Omental fat pad (tissue), 4 donors: ENCODE measurements at places on chromosomes 7 and 10. TPM values are rescaled to one million over a fixed set of nuclear protein-coding genes. Genes with fewer than 3 reads are reported as not detected.

The TBC1D12 gene
- total RNA-seq, result 15.8 TPM

- no peak for DNase-seq
These were observed 427.4 kb downstream of the PAXIP1 start for GRCh38 chr7:154575497-154575896.

The RADIL gene
- total RNA-seq, result 2.5 TPM

GRCh38 chr7:156100086-156100485, 287.8 kb upstream of the SHH start:
- no peak for DNase-seq

DNA sequence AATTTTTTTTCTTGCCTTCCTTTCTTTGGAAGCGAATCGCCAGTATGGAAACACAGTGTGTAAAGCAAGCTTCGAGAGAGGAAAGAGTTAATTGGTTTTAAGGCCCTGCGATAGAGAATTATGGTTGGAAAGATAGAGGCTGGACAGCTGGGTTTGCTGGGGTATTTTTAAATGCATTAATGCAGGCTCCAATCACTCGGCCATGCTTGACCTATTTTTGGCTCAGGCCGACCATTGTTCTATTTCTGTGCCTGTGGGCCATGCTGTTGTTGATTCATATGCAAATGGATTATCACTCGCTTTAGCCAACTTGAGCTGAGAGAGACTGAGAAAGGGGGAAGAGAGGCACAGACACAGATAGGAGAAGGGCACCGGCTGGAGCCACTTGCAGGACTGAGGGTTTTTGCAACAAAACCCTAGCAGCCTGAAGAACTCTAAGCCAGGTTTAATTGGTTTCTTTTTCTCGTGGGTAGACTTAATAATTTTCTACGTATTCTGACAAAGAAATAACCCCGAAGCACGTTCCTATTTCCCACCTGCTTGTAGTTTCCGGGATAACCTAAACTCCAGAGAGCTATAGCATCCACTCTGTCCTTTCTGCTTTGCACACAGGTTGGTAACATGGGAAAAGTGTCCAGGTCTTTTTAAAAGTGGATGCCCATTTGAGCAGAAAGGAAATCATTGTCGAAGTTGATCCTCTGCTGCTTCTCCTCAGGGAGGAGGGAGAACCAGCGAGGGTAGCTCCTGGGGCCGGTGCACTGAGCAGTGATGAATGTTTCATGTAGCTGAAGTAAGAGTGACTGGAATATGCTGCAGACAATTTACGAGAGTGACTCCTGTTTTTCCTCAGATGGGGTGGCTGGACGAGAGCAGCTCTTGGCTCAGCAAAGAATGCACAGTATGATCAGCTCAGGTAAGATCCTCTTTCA, at the start of gene HDAC9:
TSS of gene HDAC9 (plus strand) at position 338 of the 929 bp plus-strand sequence. CDS start at position 892, 554 bp downstream.
- no peak for DNase-seq

DNA sequence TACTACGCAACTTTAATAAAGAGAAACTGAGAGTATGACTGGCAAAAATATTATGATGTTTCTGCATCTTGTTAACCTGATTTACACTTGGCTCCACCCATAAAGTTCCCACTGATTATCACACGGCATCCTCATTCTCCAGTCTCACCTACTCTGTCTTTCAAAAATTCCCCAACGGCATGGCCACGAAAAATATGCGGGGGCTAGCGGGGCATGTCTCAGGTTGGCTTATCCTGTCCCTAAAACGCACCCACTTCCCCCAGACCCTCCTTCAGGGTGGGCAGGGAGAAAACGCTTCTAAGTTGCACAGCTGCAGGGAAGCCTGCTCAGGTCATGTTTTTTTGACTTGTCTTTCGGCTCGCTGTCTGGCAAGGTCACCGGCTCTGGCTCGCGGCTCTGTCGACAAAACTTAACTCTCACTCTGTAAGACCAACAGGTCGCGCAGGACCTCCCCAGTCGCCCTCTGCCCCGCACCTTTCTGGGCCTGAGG, 3.8 kb downstream of the CDK6 start:
- no peak for DNase-seq

The SRRT gene
- 87.3 TPM for total RNA-seq

DNA sequence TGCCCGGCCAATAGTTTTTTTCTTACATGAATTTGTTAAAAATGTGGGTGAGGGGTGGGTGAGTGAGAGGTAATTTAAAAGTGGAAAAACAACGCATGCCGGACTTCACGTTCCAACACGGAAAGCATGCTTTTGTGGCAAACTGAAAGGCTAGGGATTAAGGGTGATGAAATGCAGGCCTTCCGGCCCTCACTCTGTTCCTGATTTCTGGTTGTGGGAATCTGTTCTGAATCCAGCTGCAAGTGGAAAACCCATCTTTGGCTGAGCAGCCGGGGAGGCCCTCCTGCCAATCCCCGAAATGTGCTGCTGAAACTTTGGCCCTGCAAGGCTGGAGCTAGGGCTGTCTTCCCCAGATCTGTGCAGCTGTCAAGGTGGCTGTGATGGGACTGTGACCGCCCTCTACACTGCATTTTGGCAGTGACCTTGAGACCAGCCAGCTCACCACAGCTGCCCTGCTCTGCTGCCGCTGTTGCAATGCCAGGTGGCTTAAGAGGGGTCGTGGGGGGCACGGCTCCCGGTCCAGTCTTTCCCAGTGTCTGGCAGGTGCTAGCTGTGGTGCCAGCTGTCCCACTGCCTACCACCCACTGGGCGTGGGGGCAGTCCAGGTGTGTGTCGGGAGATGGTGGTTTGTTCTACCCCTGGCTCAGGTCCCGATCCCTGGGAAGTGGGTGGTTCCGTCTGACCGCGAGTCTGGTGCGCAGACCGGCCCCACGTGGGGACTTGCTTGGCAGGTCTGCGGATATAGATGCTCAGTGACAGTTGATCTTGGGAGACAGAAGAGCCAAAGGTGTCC, 39.0 kb downstream of the TET1 start:
- no peak for DNase-seq

- DNase-seq, result no peak
These were observed 107.5 kb upstream of the ARID5B start for GRCh38 chr10:61793760-61794703.

GRCh38 chr10:126833542-126833941, 71.7 kb upstream of the DOCK1 start:
- no peak for DNase-seq

The OR9A2 gene
- total RNA-seq, result not detected

- no peak for DNase-seq
These were observed 132.7 kb downstream of the AOAH start for GRCh38 chr7:36591636-36592035.

DNA sequence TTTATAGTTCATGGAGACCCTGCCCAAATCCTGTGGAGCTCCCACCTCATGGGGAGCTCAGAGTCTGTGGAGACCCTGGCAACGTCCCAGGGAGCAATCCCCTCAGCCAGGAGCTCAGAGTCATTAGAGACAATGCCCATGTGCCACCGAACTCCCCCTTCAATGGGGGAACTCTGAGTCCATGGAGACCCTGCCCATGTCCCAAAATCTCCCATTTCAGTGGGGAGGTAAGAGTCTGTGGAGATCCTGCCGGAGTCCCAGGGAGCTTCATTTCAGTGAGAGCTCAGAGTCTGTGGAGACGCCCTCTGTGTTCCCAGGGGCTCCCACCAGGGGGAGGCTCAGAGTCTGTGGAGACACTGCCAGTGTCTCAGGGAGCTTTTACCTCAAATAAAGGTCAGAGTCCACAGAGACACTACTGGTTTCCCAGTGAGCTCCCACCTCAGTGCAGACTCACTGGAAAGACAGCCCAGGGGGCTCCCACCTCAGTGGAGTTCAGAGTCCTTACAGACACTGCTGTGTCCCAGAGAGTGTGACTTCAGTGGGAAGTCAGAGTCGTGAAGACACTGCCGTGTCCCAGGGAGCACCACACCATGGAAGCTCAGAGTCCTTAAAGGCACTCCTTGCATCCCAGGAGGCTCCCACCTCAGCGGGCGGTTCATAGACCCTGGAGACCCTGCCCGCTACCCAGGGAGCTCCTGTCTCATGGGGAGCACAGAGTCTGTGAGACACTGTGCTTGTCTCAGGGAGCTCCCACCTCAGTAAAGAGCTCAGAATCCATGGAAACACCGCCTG, 5.0 kb downstream of the MYO1G start:
- no peak for DNase-seq
